Right ventricle myocardium superior (tissue), 1 donor: ENCODE measurements at places on chromosomes 4 and X. TPM values are rescaled to one million over a fixed set of nuclear protein-coding genes. Genes with fewer than 3 reads are reported as not detected.

LIMCH1 gene
- 272 TPM for total RNA-seq

REST gene
- total RNA-seq: 24.0 TPM

DDX60 gene
- total RNA-seq: 4.4 TPM

HPGD gene
- 1.3 TPM for total RNA-seq

SPACA5 gene
- not detected for total RNA-seq

SHISA3 gene
- 6.7 TPM for total RNA-seq

TMEM35A gene
- 0.30 TPM for total RNA-seq

TMEM31 gene
- total RNA-seq: not detected

IL2RG gene
- 0.89 TPM for total RNA-seq

CLNK gene
- total RNA-seq: not detected

TKTL2 gene
- not detected for total RNA-seq

ASB12 gene
- total RNA-seq: 2.7 TPM

SPARCL1 gene
- total RNA-seq: 361 TPM

PRIMPOL gene
- 10.9 TPM for total RNA-seq

PNMA3 gene
- 2.5 TPM for total RNA-seq

PAGE2B gene
- total RNA-seq: not detected
